ENCODE measurements at places on chromosomes 7 and 10.

- DNase-seq, result no peak
Measured at GRCh38 chr10:119203006-119203405, 4.4 kb upstream of the GRK5 start.

DNA sequence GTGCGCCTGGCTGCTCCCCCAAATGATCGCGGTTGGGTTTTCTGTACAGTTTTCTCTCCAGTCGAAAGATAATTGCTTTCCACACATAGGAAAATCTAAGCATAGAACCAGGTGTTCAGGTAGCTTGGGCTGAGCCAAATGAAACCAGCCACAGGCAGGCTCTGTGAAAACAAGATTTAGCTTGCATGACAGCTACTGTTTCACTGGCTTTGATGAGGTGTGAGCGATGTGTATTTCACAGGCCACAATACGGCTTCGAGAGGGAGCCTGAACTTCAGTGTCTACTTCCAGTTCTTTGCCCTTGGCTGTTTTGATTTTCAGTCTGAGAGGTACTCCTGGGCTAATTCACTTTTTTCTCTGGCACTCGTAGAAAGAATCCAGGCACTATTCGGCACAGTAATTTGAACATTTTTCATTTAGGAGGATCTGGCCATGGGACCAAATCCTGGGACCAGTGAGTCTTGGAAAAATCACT, 110.5 kb downstream of the JCAD start:
- no peak for DNase-seq

- no peak for DNase-seq
Measured at GRCh38 chr7:1864161-1864940, 194.3 kb downstream of the ELFN1 start.

DNA sequence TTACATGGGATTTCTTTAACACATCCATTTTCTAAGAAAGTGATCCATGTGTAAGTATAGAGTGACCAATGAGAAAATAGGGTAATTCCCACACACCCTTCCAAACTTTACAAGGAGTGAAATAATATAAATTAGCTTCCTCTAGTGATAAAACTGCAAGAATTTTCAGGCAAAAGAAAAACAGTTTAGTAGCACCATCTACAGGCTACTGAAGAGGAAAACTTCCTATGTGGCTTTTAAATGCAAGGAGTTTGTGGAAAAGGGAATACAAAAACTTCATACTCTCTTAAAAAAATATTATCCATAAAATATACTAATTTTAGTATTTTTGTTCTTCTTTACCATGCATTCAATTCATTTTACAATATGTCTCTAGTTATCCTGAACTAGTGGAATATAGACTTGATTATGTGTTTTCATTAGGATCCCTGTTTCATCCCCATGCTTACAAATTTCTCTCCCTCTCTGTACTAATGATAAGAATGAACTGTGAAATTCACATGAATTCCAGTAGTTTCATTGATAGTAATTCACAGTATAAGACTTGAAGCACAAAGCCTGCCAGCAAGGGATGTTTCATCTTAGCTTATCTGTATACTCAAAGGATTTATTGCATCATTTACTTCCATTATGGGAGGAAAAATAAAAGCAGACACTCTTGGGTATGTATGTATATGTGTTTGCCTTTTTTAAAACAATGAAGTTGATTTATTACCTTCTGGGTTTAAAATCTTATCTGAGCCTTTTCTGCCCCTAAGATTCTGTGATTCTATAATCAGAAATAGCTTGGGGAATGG, 442.9 kb downstream of the AUTS2 start:
- DNase-seq, result no peak

- DNase-seq, result no peak
Measured at GRCh38 chr7:117751775-117752174, 121.5 kb downstream of the CTTNBP2 start.

GRCh38 chr10:112375721-112376395, 1.9 kb downstream of the ACSL5 start:
- peak; percentile 65 for DNase-seq

DNA sequence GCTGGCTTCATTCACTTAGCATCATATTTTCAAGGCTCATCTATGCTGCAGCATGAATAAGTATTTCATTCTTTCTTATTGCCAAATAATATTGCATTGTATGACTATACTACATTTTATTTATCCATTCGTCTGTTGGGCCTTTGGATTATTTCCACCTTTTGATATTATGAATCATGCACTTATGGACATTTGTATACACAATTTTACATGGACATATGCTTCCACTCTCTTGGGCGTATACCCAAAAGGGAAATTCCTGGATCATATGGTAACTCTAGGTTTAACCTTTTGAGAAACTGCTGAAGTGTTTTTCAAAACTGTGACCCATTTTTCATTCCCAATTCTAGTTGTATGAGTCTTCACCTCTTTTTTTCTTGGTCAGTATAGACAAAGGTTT, 80.3 kb upstream of the GNAI1 start:
- no peak for DNase-seq

- DNase-seq, result no peak
Measured at GRCh38 chr7:8362723-8363369, 70.6 kb upstream of the NXPH1 start.

DNA sequence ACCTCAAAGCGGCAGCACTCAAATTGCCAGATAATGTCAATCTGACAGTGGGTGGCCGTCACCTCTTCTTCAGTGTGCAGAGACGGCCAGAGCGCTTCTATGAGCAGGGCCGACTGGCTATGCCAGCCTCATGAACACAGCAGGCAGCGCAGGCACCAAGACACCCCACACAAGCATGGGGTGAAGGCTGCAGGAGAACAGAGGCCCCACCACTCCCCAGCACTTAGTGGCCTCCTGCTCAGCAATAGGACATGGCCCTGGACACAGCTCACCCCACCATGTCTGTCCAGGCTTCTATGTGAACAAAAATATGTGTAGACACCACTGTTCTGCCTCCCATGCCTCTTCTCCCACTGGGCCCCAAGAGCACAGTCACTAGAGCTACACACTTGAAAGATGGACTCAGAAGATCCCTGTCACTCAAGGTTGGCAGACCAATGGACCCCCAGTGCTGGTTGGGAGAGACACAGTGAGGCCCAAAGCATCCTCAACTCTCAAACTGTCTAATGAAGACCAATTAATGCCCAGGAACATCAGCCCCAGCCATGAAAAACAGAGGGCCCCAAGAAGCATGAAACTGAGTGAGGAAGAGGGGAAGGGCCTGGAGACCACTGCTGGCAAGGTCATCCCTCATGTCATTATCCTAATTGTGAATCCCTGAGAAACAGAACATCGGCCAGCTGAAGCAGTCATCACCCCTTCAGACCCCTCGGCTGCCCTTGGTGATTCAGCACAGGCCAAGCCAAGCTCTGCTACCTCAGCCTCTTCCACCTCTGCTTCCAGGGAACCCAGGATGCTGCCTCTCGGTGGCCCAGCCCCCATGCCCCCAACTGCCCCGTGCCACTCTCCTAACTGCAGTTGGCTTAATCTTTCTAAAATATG, 77.7 kb downstream of the GRID1 start:
- DNase-seq, result no peak

DNA sequence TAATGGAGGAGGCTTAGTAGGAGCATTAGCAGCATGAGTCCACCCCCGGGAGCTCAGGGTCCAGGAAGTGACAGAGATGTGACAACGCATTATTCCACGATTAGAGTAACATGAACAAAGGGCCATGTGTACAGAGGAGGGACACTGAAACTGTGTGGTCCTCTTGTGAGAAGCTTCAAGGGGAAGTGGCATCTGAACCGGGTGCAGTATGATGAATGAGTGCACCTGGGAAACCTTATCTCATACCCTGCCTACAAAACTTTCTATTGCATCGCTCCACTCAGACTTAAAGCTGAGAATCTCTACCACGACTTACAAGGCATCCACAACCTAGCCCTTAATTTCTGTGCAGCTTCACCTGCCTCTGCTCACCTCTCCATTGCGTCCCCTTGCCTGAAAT, 115.3 kb upstream of the AMPH start:
- no peak for DNase-seq

GRCh38 chr7:87570178-87570577, 30.5 kb downstream of the ABCB1 start:
- no peak for DNase-seq

DNA sequence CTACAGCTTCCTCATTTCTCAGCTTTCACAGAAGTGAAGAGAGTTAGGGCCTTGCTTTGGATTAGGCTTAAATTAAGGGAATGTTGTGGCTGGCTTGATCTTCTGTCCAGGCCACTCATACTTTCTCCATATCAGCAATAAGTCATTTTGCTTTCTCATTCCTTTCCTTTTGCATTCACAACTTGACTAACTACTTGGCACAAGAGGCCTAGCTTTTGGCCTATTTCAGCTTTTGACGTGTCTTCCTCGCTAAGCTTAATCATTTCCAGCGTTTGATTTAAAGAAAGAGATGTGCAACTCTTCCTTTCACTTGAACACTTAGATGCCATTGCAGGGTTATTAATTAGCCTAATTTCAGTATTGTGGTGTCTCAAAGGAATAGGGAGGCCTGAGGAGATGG, 712.0 kb downstream of the INHBA start:
- no peak for DNase-seq

- no peak for DNase-seq
Measured at GRCh38 chr7:2559283-2559950, 638 bp downstream of the IQCE start.
